ENCODE measurements at places on chromosomes 11 and 22.

DNA sequence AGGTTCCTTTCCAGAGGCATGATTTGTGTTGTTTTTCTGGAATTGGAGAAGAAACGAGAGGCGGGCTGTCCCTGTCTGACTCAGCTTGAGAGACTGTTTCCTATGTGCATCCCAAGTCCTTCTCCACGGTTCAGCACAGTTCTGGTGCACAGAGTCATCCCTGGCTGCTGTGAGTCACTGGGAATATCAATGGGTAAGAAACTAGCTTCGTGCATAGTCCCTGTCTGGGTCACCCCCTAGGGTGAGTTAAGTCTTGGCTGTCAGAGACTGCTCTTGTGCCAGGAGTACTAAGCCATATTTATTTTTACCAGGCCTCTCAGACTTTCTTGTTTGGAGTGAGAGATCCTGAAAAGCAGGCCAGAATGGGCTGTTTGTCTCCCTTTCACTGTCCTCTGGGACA lies 2.4 kb upstream of the LRP4 start:
- peak; percentile 96 for DNase-seq

DNA sequence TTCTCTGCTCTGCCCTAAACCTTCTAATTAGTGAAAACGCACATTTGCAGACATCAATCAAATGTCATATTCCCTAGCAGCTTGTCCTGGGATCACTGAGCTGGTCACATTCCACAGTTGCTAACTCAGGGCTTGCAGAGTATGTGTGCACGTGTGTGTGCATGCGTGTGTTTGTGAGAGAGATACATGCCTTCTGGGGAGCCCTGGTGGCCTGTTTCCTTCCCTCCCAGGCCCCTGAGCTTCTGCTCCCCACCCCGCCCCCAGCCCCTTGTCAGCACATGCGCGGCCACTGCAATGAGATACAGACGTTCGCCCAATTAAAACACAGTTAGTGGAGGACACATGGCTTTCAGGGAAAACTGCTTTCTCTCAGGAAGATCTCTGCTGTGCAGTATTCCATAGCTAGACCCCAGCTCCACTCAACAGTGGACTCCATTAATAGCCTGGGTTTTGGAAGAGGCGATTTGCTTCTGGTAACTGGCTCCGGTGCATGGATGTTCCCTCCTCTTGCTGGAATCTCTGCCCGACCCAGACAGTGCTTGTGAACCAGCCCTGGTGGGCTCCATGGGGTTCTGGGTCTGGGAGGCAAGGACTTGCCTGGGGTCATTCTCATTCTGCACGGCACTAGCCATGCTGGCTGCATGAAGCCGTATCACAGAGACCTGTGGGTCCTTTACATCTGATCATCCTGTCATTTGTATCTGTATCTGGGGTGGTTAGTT lies 17.7 kb downstream of the LRP5 start:
- peak; percentile 9 for DNase-seq

DNA sequence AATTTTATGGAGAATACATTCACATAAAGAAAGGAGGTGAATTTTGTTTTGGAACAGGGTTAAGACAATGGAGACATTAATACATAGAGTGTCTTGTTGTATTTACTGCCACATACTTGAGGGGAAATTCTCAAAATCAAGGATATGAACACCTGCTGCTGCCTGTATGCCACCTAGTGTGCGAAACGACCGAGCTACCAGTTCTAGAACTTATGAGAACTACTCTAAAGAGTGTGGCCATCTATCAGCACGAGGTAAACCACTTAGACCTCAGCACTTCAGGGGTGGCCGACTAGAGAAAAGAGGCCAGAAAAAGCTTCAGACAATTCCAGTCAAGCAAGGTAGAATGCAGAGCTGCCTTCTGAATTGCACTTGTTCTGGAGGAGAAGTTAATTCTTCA lies 1.5 kb upstream of the AGBL2 start:
- no peak for DNase-seq

- DNase-seq: no peak
Observed at GRCh38 chr11:70315716-70316115, 45.2 kb downstream of the PPFIA1 start.

DNA sequence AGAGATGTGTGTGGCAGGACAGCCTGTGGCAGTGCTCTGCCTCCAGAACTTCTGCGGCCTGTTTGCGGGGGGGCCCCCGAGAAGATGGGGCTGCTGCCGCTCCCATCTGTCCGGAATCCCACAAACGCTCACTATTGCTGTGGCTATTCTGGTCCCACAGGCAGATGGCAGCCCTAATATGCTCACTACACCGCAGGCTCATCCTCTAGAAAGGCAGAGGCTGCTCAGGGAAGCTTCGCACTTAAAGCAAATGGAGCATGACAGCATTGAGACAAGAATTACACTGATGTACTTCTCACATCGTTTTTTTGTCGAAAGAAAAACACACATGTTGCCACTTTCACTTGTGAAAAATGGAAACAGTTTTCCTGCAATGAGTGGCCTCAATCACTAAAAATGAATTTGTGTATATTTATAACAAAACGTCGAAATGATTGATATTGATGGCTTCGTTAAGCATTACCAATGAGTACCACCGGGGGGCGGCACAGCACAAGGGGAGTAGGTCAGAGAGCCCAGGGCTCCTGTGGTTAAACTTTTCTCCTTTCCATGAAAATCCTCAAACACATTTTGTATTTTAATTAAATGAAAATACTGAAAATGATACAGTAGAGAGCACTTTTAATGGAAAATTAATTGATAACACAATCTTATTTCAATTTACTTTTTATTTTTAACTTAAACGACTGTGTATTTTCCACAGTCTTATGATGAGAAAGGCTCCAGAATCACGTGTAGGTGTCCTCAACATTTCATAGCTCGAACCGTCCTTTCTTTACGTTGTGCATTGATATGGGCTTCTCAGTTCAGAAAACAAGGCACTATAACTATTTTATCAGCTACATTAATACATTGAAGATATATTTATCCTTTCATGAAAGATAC lies 69.1 kb downstream of the CTTN start:
- DNase-seq: peak; percentile 68

- no peak for DNase-seq
Observed at GRCh38 chr11:61375761-61376108, 13.6 kb downstream of the TMEM138 start.

DNA sequence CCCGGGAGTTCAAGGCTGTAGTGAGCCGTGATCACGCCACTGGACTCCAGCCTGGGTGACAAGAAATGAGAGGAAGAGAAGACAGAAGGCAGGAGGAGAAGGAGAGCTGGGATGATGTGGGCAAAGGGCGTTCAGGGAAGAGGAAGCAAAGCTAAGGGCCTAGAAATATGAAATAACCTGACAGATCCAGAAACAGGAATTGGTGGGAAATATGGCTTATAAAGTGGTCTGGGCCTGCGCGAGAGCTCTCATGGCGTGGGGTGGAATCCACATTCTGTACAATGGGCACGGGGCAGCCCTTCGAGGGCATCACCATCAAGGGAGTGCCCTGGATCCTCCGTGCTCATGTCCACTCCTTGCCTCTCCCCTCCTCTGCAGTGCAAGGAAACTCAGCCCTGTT lies 46.8 kb upstream of the RASSF10 start:
- DNase-seq: no peak

- peak; percentile 14 for DNase-seq
Observed at GRCh38 chr11:45622861-45623260, 42.6 kb downstream of the CHST1 start.

GRCh38 chr11:20762116-20762844 lies 92.9 kb downstream of the NELL1 start:
- no peak for DNase-seq

DNA sequence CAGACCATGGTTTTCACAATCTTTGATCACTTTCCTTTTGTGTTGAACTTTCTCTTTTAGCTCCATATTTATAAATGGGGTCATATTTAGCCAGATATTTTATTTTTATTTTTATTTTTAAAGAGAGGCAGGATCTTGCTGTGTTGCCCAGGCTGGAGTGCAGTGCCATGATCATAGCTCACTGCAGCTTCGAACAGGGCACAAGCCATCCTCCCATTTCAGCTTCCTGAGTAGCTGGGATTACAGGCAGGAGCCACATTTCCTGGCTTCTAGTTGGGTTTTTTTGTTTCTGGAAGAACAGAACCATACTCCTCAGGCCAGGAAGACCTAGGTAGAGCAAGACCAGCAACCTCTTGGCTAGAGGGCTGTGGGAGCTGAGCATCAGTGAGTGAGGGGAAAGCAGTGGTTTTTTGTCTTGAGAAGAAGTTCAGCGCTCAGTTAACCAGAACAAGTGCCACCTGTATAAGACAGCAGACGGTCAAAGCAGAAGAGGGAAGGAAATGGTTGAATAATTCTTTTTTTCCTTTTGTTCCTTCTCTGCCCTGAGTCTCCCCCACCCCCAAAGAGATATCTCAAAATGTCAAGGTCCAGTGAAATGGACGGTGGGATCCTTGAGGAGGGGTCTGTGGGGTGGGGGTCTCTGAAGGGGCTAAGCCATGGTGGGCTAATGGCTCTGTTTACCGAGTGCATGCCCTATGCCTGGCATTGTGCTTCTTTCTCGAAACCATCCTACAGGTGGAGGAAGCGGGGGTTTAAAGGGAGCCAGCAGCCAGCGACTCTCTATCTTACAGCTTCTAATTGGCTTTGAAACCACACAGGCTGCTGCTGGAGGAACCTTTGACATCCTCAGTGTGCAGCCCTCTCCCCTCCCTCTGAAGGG lies 63.0 kb downstream of the PTPRJ start:
- DNase-seq: no peak

- DNase-seq: no peak
Observed at GRCh38 chr11:35779409-35779808, 116.8 kb downstream of the TRIM44 start.

DNA sequence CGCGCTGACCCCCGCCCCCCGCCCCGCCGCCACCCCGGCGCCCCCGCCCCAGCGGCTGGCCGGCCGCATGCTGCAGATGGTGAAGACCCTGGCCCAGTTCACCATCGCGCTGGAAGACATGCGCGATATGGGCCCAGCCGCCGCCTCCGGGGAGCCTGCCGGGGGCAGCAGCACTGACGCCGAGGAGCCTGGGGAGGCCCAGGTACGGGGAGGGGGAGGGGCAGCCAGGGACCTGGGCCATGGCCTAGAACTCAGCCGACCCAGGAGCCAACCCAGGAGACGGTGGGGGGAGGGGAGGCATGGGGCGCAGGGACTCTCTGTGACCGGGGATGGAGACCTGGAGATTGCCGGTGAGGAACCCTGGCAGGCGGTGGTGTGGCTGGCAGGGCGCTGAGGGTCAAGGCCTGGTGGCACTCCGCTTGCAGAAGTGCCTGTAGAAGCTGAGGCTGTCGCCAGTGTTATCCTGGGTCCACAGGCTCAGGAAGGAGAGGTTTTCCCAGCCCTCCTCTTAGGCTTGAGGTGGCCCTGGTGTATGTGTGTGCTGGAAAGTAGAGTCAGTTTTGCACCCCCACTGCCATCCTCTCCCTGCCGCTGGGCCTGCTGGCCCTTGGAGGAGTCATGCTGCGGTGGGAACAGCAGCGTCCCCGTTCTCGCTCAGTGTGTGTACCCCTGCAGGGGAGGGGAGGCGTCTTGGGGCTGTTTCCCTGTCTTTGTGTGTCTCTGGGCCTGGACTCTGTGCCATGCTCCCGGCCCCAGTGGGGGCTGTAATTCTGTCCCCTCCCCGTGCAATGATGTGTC lies 32.9 kb upstream of the RELT start:
- DNase-seq: no peak

- peak; percentile 39 for DNase-seq
Observed at GRCh38 chr11:15800111-15800800, 556.1 kb downstream of the SOX6 start.

DNA sequence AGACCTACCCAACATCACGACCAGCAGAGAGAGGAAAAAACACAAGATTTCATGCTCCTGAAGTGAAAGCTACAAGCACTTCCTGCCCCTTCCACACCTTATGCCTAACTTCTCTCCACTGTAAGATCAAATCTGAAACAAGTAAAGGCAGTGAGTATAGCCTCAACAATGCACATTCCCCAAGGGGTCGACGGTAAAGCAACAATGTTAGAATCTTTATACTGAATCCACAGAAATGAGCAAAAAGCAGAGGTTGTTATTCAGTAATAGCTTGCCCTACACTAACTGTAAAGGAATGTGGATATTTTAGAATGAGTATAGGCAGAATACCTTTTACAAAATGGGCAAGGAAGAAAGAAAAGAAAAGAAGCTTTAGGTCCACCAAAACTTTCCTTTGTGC lies 15.6 kb downstream of the ARFGAP3 start:
- DNase-seq: no peak

- DNase-seq: no peak
Observed at GRCh38 chr22:39278040-39278439, 33.3 kb upstream of the PDGFB start.

GRCh38 chr11:129790106-129790505 lies 25.5 kb upstream of the TMEM45B start:
- no peak for DNase-seq

GRCh38 chr11:65185869-65186341 lies 4.2 kb downstream of the CAPN1 start:
- DNase-seq: no peak

DNA sequence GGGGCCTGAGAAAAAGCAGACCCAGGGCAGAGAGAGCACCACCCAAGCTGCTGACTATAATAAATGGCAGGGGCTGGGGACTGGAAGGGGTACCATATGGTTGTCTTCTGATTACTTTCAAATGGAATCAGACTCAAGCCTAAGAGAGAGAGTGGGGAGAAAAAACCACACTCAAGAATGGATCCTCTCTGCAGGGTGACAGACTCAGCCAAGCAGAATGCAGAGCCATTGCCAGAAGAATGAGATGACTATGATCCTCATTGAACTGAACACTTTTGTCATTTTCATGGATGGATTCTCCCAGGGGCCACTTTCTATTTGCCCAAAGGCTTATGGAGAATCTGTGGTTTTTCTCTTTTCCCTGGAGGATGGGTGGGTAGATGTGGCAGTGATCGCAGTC lies 8.7 kb downstream of the UBASH3B start:
- DNase-seq: no peak

DNA sequence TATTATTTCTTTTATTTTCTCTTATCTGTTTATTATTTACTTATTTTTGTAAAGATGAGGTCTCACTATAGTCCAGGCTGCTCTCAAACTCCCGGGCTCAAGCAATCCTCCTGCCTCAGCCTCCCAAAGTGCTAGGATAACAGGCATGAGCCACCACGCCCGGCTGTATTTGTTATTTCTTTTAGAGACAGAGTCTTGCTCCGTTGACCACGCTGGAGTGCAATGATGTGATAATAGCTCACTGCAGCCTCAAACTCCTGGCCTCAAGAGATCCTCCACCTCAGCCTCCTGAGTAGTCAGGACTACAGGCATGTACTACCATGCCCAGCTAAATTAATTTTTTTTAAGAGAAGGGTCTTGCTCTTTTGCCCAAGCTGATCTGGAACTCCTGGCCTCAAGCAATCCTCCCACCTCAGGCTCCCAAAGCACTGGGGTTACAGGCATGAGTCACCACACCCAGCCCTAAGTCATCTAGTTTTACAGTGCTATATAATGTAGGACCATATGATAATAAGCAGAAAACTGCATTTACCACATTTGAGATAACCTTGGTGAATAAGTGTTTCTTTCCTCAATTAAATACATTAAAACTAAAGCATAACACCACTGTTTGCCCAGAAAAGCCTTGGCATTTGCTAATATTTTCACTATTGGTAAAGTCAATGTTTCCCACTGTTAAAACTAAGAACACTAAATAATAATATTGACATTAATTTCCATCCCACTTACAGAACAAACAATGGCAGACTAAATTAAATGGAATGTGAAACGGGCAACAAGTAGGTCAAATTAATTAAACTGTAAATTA lies 127.5 kb downstream of the SIK3 start:
- no peak for DNase-seq

- no peak for DNase-seq
Observed at GRCh38 chr22:43330178-43331068, 12.7 kb downstream of the SCUBE1 start.

Measured in kidney glomerular epithelial cell (primary cell).